ENCODE measurements at places on chromosomes 7 and 10. TPM values are rescaled to one million over a fixed set of nuclear protein-coding genes. Genes with fewer than 3 reads are reported as not detected.

DNA sequence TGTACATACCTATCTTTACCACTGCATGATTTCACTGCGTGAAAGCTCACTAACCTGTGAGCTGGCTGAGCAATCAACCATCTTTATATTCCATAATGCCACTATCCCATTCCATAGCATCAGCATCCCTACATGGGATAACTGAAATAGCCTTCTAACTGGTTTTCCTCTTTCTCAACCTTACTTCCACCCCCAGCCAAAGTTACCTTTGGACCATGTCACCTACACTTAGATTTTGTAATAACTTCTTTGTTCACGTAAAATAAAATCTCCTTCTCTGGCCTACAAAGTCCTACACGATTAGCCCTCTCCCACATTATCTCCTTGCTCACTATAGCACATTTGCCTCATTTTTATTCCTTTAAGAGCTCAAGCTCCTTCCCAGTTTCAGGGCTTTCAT is 2.5 kb downstream of the PSMA2 start:
- no peak for DNase-seq

DNA sequence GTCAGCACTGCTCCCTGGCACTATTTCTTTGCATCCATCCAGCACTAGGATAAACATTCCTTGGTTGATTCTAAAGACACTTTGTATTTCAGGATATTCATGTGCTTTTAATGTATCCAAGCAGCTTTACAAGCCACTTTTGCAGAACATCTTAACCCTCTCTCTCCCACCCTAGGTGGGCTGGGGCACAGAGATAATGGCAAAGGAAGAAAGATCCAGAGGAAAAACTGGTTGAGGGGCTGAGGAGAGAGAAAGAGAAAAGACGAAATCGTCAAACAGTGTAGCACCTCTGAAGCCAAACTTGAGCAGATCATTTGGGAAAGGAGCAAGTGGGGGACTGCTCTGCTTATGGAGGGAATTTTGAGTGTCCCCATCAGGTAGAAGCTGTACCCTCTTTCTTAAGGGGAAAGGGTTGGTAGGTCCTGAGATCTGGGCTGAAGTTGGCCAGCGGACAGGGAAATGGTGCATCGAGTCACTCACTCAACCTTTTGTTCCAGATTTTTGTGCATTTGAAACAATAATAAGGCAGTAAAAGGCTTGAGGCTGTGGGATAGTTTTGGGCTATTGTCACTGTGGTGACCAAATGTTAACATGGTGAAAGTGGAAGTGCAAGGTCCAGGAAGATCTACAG is 4.2 kb upstream of the HOXA13 start:
- DNase-seq = no peak

- DNase-seq = no peak
These were observed 114.5 kb downstream of the PTPN20 start for GRCh38 chr10:47025540-47026300.

DNA sequence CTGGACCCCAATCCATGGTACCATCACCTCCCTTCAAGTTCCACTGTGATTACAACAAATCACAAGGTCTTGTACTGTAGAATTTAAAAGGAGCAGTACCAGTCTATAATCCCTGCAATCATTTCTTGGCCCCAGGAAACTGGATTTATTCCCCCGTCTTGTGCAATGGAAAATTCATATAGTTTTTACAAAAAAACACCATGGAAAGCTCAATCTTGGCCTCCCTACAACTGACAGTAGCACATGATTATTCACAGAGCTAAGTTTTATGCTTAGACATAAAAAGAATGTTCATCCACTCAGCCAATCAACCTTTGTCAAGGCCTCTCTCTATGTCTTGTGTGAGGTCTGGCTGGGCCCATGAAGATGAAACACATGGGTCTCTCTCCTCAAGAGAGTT is 10.2 kb downstream of the DGKI start:
- no peak for DNase-seq

DNA sequence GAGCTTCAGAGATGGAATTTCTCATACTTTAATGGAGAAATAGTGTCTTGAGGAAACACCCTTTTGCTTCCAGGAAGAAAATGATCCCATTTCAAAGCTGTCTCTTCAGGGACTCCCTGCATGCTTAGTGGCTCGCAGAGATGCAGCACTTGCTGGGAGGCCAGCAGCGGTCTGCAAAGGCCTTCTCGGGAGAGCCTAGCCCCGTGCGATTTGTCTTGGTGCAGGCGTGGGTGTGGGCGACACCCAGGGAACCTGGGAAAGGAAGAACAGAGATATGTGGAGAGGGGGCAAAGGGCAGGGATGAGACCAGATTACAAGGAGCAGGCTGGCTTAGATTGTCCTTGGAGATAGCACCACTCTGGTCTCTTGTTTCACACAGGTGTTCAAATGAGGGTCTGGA is 352.3 kb upstream of the PODXL start:
- DNase-seq = no peak

ASZ1 gene
- not detected for total RNA-seq

DNA sequence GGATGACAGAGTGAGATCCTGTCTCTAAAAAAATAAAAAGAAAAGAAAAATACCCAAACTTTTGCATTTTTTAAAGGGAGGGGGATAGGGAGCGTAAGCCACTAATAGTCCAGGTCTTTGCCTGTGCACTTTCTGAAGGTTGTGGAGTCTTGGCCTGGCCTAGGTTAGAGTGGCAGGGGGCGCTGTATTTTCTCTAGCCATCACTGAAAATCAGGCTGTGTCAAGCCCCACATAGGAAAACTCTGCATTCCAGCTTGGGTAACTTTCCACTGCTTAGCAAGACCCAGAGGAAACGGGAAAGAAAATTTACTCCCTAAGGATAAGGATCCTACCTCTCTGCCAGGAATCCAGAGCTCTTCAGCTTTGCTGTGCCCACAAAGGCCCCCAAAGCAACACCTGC is 10.5 kb upstream of the PAX4 start:
- no peak for DNase-seq

CNNM1 gene
- 1.8 TPM for total RNA-seq

DNA sequence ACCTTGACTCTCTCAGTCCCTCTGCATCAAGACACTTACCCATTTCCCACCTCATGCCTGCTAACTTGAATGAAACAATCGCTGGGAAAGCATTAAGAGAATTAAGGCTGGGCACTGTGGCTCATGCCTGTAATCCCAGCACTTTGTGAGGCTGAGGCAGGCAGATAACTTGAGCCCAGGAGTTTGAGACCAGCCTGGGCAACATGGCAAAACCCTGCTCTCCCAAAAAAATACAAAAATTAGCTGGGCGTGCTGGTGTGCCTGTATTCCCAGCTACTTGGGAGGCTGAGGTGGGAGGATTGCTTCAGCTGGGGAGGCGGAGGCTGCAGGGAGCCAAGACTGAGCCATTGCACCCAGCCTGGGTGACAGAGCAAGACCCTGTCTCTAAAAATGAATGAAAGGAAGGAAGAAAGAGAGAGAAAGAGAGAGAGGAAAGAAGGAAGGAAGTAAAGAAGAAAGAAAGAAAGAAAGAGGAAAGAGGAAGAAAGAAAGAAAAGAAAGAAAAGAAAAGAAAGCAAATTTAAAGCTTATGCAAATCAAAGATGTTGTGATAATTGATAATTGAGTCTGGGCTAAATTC is 646 bp downstream of the SERPINE1 start:
- DNase-seq = no peak

GRCh38 chr10:23013581-23014335 is 81.6 kb upstream of the MSRB2 start:
- no peak for DNase-seq

MAT1A gene
- 0.61 TPM for total RNA-seq

KCNH2 gene
- 0.27 TPM for total RNA-seq

GRCh38 chr7:18116661-18117060 is 89.0 kb upstream of the PRPS1L1 start:
- DNase-seq = no peak

DNA sequence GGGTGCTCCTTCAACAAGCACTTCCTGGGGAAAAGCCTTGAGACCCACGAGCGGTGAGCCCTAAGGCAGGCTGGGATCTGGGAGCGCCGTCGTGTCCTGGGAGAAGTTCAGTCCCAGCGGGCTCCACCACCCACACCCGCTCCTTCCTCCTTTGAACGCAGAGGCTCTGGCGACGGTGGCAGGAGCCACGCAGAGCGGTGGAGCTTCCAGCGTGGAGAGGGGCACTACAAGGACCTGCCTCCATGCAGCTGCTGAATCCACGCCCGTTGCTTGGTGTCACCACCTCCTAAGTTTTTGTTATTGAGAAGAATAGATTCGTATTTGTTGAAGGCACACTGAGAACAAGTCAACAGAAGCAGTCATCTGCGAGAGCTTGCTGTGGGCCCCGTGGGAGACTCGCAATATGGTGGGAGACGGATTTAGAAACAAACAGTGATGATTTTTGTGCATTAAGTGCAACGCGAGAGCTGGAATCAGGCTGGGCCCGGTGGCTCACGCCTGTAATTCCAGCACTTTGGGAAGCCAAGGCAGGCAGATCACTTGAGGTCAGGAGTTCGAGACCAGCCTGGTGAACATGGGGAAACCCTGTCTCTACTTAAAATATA is 60.1 kb upstream of the SDK1 start:
- no peak for DNase-seq

TMEM270 gene
- not detected for total RNA-seq

RELN gene
- total RNA-seq = 0.57 TPM

PLCE1 gene
- total RNA-seq = 0.32 TPM

DNA sequence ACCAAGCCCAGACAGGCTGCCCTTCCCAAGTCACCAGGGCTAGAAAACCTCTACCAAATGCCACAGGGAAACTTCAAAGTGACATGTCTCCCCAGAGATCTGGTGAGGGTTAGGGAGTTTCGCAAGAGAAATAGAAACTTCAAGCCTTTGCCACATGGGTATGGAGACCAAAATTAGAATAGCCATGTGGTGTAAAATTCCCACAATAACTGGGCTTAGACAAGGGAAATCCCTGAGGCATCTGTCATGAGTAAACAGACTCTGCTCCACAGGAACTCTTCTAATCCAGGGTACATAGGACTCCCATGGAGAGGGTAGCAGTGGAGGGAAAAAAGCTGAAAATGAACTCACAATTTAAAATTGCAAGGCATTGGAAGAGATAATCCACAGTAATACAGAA is 14.3 kb downstream of the ADAM12 start:
- no peak for DNase-seq

IL15RA gene
- total RNA-seq = 13.3 TPM

- DNase-seq = no peak
These were observed 67.7 kb upstream of the SVIL start for GRCh38 chr10:29702273-29703164.

DNA sequence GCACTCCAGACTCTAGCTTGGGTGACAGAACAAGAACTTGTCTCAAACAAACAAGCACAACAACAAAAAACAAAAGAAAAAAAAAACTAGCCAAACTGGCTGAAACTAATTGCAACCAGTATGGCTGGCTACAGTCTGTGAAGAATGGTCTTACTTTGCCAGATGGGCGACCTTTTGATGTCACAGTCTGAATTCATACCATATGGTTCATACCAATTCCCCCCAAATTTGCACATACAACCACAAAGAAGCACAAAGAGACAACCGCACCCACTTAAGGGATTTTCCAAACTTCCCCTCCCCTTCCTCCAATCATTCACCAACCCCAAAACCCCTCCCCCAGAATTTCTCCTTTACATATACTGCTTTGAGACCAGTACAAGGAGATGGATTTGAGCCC is 114.2 kb downstream of the SPAG6 start:
- DNase-seq = no peak

ECHDC3 gene
- total RNA-seq = 15.7 TPM

TEX36 gene
- total RNA-seq = not detected

DNA sequence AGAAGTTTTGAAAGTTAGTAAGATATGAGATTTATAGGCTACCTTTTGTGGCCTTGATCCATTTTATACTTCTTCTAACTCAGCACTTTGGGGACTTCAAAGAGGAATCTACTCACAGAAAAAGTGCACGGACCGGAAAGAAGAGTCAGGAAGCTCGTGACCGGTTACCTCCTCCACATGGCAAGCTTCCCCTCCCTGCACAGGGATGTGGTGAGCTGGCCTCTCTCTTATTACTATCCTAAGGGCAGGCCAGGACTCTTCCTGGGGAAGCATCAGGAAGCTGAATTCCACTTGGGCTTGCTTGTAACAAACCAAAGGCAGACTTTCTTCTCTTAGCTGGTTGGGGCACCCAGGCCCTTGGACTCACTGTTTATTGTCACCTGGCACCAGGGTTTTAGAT is 170.8 kb upstream of the GLI3 start:
- DNase-seq = no peak

- no peak for DNase-seq
These were observed 591.0 kb upstream of the PFKP start for GRCh38 chr10:2476218-2476811.

GRCh38 chr7:146479040-146479439 is 362.4 kb downstream of the CNTNAP2 start:
- no peak for DNase-seq

DNA sequence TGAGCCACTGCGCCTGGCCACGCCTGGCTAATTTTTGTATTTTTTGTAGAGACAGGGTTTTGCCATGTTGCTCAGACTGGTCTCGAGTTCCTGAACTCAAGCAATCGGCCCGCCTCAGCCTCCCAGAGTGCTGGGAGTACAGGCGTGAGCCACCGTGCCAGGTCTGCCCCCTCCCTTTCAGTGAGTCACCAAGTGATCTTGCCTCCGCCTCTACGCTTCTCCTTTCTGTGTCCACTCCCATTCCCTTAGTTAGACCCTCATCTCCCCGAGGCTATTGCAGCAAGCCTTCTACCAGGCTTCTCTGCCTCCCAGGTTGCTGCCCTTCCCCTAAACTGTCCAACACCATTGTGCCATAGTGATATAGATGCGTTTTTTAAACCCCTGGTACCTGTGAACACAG is 32.9 kb downstream of the CDC123 start:
- DNase-seq = no peak

GRCh38 chr7:157152391-157152937 is 13.7 kb downstream of the UBE3C start:
- DNase-seq = no peak

DNA sequence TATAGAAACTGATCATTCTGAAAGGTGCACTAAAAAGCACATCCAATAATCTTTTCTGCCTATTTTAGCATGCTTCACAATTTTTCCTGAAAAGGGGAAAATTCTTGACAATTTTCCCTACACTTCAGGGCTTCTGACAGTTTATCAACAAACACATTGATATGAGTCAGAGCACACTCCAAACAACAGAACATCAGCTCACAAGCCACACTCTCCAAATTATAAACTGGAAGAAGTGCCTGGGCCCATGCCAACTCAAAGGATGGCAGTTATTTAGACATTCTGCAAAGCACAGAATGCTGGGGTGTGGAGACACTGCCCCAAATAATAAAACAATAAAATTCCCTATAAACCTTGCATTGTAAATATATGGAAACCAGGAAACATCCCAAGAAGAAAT is 90.8 kb downstream of the ELAPOR2 start:
- DNase-seq = no peak

GRCh38 chr7:66344166-66344565 is 139.0 kb downstream of the TPST1 start:
- DNase-seq = no peak
